Kasumi-1 (cell line): ENCODE measurements at places on chromosomes 2 and 18.

GRCh38 chr2:105578166-105578565 lies 166.5 kb upstream of the NCK2 start:
- DNase-seq: no peak

DNA sequence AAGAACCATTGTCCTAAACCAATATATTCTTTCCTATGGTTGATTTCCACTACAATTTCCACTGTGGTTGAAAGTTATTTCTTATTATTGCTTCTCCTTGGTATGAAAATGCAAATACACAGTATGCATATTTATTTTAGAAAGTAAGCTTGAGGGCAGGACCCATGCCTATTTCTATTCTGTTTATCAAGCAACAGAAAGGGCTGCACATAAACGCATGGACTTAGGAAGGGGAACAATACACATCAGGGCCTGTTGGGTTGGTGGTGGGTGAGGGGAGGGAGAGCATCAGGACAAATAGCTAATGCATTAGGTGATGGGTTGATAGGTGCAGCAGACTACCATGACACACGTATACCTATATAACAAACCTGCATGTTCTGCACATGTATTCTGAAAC lies 20.7 kb downstream of the SLC4A3 start:
- DNase-seq: no peak

GRCh38 chr2:170669909-170670308 lies 45.2 kb upstream of the SP5 start:
- no peak for DNase-seq

DNA sequence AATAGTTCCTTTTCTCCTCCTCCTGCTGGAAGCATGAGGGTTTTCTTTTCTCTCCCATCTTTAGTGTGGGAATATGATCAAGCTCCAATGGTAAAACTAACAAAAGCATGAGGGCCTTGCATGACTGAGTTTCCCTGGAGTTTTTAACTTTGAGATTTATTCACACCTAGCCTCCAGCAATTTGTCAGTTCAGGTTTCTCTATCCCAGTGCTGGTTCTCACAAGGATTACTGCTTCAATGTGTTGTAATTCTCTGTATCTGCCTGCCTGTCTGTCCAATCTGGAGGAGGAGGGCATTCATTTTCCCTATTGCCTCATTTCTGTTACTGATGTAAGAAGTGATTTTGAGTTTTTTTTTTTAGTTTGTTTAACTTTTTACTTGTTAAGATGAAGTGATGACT lies 57.6 kb upstream of the RPRM start:
- no peak for DNase-seq

GRCh38 chr2:214052235-214052634 lies 358.6 kb upstream of the VWC2L start:
- DNase-seq: no peak

DNA sequence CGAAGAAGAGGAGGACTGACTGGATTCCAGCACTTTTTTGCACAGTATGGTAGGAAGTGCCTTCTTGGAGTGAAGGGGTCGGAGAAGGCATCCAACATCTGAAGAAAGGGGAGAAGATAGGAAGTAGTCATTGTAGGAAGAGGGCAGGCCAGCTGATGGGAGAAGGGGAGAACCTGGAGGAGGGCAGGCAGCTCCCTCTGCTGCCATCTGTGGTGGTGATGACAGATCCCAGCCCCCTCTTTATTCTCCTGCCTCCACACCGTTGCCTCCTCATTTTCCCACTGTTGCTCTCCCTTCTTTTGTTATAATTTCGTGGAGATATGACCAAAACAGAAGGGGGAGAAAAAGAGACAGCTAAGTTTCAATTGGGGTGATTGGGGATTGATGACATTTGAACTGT lies 2.9 kb upstream of the SCYGR2 start:
- no peak for DNase-seq

DNA sequence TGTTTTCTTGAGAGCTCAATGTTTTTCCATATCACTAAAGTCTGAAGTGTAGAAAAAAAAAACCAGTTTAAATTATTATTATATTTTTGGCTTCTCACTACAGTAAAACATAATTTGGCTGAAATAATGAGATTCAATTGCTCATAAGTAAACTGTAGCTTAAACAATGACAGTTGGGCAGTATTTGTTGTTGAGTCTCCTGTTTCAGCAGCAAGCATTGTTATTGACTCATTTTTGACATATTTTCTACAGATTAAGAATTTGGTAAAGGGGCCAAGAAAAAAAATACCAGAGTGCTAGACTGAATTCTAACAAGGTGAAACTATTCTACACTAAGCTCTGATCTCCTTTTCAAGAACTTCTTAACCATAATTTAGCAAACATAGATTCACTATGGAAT lies 2070.4 kb upstream of the CELF4 start:
- no peak for DNase-seq

- DNase-seq: no peak
Measured at GRCh38 chr2:109409321-109410038, 204.3 kb downstream of the SEPTIN10 start.
